Endothelial cell of umbilical vein (primary cell): ENCODE measurements at places on chromosomes 6 and 20. TPM values are rescaled to one million over a fixed set of nuclear protein-coding genes. Genes with fewer than 3 reads are reported as not detected.

The ANGPT4 gene
- polyA plus RNA-seq, result not detected in 2 replicates

The SCAF8 gene
- 11.7 TPM in 2 replicates for polyA plus RNA-seq

The ZNF311 gene
- 0.26 and 0.33 TPM in 2 replicates for polyA plus RNA-seq

The C6orf118 gene
- not detected in 2 replicates for polyA plus RNA-seq

The COL21A1 gene
- polyA plus RNA-seq, result 0.11 and 0.22 TPM in 2 replicates

The TTI1 gene
- polyA plus RNA-seq, result 13.2 and 13.5 TPM in 2 replicates

The SNRNP48 gene
- polyA plus RNA-seq, result 3.5 and 4.2 TPM in 2 replicates

The B4GALT5 gene
- 51.0 and 54.4 TPM in 2 replicates for polyA plus RNA-seq

DNA sequence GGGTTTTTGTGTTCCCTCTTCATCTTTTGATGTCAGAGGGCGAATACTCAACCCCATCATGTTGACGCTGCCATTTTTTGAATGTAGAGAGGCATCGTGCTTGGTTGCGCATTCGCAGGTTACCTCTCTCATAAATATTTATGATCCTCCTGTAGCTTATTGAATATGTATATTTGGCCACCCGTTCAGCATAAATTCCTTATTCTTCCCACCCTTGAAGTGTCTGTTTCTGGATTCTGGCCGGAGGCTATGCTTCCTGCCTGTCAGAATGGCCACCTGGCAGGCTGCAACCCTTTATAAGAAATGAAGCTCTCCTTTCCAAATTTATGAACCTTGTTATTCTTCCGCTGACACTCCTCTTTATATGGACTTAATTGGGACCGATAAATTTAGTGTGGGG, 40.9 kb downstream of the FAM50B start:
- H3K4me3 ChIP-seq, result no peak overlapping the region
- no peaks in the 10 kb centered on the region for H3K36me3 ChIP-seq
- H3K27me3 ChIP-seq, result no peaks in the 10 kb centered on the region
- H3K27ac ChIP-seq, result no peak overlapping the region
- no peak for DNase-seq

- no peak overlapping the region for H3K27ac ChIP-seq
- no peaks in the 10 kb centered on the region for H3K36me3 ChIP-seq
- H3K27me3 ChIP-seq, result peaks cover 12% of the 10 kb centered on the region
- no peak overlapping the region for H3K4me3 ChIP-seq
- H3K4me1 ChIP-seq, result no peaks in the 10 kb centered on the region
Measured at GRCh38 chr20:4737857-4738627, 16.3 kb downstream of the PRND start.

- H3K27ac ChIP-seq, result peak overlapping the region; percentile 64
- H3K36me3 ChIP-seq, result no peaks in the 10 kb centered on the region
- peak; percentile 44 for DNase-seq
- H3K27me3 ChIP-seq, result no peaks in the 10 kb centered on the region
Measured at GRCh38 chr20:31842471-31843157, 2.8 kb downstream of the FOXS1 start.

DNA sequence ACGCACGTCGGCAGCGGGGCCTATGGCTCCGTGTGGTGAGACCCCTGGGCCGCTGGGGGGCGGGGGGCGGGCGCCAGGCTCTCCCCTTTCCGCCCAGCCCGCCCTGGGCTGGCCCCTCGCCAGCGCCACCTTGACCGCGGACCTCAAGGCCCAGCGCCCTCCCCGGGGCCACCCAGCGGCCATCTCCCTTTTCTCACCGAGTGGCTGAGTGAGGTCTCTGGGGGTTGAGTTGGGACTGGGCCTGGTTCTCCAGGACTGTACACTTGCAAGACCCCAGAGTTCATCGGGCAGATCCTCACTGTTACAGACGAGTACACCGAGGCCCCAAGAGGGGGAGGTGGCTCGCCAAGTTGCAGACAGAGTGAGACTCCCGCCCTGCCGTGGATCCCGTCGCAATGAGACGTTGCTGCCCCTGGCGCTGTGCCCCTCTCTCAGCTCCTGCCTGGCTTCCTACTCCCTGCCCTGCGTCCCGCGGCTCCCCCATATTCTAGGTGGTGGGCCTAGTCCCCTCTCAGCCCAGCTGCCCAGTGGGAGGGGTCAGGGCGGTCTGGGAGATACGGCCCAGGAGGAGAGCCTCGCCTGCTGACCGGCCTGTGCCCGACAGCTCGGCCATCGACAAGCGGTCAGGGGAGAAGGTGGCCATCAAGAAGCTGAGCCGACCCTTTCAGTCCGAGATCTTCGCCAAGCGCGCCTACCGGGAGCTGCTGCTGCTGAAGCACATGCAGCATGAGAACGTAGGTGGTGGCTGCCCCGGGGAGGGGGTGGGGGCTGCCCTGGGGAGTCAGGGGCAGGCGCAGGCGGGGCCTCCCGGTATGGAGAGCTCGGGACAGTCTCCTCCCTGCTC, 576 bp downstream of the MAPK13 start:
- no peak for DNase-seq
- H3K36me3 ChIP-seq, result no peaks in the 10 kb centered on the region
- H3K4me3 ChIP-seq, result no peak overlapping the region
- H3K27me3 ChIP-seq, result no peaks in the 10 kb centered on the region
- peaks cover 53% of the 10 kb centered on the region for H3K4me1 ChIP-seq

GRCh38 chr6:156013155-156013554, 557.5 kb upstream of the NOX3 start:
- no peaks in the 10 kb centered on the region for H3K4me1 ChIP-seq
- no peak overlapping the region for H3K4me3 ChIP-seq
- DNase-seq, result peak; percentile 50
- no peaks in the 10 kb centered on the region for H3K27me3 ChIP-seq
- H3K36me3 ChIP-seq, result no peaks in the 10 kb centered on the region

DNA sequence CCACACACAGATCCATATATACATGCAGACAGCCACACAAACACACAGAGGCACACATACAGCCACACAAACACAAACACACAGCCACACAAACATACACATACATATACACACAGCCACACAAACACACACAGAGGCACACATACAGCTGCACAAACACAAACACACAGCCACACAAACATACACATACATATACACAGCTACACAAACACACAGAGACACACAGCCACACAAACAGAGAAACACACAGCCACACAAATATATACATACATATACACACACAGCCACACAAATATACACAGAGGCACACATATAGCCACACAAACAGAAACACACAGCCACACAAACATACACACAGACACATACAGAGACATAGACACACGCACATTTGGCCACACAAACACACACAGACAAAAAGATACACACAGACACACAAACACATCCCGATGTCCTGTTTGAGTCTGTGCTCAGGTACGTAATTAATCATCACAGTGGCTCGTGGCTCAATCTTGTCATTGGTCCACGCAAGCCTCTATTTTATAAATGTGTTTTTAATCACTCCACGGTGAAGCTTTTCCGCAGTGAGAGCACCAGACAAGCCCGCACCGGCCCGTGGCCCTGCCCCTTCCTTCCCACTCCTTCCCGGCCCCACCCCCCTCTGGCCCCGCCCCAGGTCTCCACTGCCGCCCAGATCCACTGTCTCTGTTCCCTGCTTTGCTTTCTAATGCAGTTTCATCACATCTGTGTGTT, 135.3 kb downstream of the CDH4 start:
- no peak for DNase-seq
- no peaks in the 10 kb centered on the region for H3K4me1 ChIP-seq
- no peak overlapping the region for H3K4me3 ChIP-seq
- H3K27ac ChIP-seq, result no peak overlapping the region

- H3K36me3 ChIP-seq, result no peaks in the 10 kb centered on the region
- H3K27me3 ChIP-seq, result peaks cover 6% of the 10 kb centered on the region
- H3K27ac ChIP-seq, result no peak overlapping the region
- no peaks in the 10 kb centered on the region for H3K4me1 ChIP-seq
- H3K4me3 ChIP-seq, result no peak overlapping the region
- DNase-seq, result no peak
Measured at GRCh38 chr6:90100059-90100665, 196.5 kb downstream of the BACH2 start.

DNA sequence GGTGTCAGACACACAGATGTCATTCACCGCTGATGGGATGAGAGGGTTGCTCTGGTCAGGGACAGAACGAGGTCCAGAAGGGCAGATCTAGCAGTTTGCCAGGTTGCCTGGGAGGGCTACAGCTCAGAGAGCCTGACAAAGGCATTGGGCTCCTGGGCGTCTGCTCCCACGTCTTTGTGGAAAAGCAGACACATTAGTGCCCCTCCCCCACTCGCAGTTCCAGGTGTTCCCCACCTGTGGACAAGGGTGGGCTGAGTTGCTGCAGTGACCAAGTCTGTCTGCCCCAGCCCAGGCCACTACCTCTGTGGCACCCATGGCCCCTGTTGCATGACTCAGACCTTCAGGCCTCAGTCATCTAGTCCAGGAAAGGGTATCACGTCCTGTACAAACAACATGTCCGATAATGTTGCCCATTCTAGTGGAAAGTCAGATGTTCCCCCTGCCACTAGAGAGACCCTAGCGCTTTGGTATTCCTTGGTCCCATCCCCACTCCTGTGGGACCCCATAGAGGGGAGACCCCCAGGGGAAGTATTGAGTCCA, 37.4 kb downstream of the WRNIP1 start:
- peak; percentile 50 for DNase-seq
- H3K4me3 ChIP-seq, result no peak overlapping the region
- no peaks in the 10 kb centered on the region for H3K36me3 ChIP-seq
- no peaks in the 10 kb centered on the region for H3K27me3 ChIP-seq
- H3K4me1 ChIP-seq, result peaks cover 33% of the 10 kb centered on the region
- no peak overlapping the region for H3K27ac ChIP-seq

DNA sequence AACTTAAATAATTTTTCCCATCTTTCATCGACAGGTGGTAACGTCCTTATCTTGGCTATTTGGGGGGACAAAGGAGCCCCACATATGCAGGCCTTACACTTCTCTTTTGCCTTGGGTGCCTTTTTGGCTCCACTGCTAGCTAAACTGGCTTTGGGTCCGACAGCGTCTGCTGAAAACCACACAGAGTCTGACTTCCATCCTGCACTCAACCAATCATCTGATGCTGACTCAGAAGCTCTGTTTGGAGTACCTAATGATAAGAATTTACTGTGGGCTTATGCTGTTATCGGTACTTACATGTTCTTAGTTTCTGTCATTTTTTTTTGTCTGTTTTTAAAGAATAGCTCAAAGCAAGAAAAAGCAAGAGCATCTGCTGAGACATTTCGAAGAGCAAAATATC, 178.5 kb downstream of the SLC16A10 start:
- H3K27me3 ChIP-seq, result no peaks in the 10 kb centered on the region
- no peak overlapping the region for H3K27ac ChIP-seq
- no peak overlapping the region for H3K4me3 ChIP-seq
- H3K36me3 ChIP-seq, result peaks cover 11% of the 10 kb centered on the region
- peaks cover 3% of the 10 kb centered on the region for H3K4me1 ChIP-seq

GRCh38 chr6:44869321-44869897, 458.7 kb upstream of the RUNX2 start:
- H3K4me3 ChIP-seq, result no peak overlapping the region
- no peak for DNase-seq
- no peak overlapping the region for H3K27ac ChIP-seq
- no peaks in the 10 kb centered on the region for H3K4me1 ChIP-seq
- no peaks in the 10 kb centered on the region for H3K27me3 ChIP-seq

GRCh38 chr6:26158581-26159356, 71.5 kb downstream of the HFE start:
- H3K27me3 ChIP-seq, result no peaks in the 10 kb centered on the region
- H3K4me3 ChIP-seq, result peak overlapping the region; percentile 89
- H3K4me1 ChIP-seq, result peaks cover 8% of the 10 kb centered on the region
- peak overlapping the region; percentile 46 for H3K27ac ChIP-seq

DNA sequence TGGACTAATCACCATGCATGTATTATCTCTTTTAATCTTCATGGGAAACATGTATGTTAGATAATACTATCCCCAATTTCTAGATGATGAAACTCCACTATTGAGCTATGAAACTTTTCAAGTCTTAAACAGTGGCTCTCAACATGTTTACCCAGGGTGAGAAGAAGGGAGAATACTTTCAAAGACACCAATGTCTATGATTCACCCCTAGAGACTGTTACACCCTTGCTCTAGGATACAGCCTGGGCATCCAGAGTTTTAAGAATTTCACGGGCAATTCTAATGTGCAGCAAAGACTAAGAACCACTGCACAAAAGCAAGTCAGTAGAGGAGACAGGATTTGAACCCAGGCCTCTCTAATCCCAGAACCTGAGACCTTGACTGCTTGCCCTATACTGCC, 47.8 kb downstream of the GFOD1 start:
- no peaks in the 10 kb centered on the region for H3K4me1 ChIP-seq
- no peaks in the 10 kb centered on the region for H3K36me3 ChIP-seq
- no peak for DNase-seq
- no peak overlapping the region for H3K4me3 ChIP-seq
- no peaks in the 10 kb centered on the region for H3K27me3 ChIP-seq

DNA sequence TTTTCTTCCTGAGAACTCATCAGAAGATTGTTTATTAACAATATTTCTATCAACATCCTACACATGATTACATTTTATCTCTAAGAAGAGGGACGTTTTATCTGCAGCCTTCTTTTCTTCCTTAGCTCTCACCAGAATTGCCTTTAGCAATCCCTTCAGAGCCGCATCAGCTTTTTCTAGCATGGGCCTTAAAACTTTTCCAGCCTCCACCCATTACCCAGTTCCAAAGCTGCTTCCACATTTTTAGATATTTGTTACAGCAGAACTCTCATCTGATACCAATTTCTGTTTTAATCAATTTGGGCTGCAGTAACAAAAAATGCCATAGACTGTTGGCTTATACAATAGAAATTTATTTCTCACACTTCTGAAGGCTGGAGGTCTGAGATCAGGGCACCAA, 281.5 kb downstream of the THBS2 start:
- DNase-seq, result no peak
- H3K27me3 ChIP-seq, result no peaks in the 10 kb centered on the region
- H3K4me1 ChIP-seq, result no peaks in the 10 kb centered on the region
- no peaks in the 10 kb centered on the region for H3K36me3 ChIP-seq
- no peak overlapping the region for H3K4me3 ChIP-seq

DNA sequence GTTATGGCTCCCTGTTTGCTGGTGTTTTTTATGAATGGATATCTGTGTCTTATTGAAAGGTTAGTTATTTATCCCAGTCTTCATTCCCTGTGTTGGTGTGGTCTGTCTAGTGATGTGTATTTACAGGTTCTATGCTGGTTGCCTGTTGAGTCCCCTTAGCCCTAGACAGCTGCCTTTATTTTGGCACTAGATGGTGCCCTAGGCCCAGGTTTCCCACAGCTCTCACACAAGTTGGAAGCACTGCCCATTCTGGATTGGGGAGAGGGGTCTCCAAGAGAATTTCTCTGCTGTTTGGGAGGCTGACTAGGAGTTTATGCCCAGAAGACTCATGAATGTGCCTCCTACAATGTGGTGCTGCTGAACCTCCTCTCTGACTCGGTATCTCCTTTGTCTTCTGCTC, 12.4 kb downstream of the GRM1 start:
- H3K27ac ChIP-seq, result no peak overlapping the region
- peak; percentile 40 for DNase-seq
- H3K27me3 ChIP-seq, result no peaks in the 10 kb centered on the region
- H3K36me3 ChIP-seq, result no peaks in the 10 kb centered on the region
- no peak overlapping the region for H3K4me3 ChIP-seq

DNA sequence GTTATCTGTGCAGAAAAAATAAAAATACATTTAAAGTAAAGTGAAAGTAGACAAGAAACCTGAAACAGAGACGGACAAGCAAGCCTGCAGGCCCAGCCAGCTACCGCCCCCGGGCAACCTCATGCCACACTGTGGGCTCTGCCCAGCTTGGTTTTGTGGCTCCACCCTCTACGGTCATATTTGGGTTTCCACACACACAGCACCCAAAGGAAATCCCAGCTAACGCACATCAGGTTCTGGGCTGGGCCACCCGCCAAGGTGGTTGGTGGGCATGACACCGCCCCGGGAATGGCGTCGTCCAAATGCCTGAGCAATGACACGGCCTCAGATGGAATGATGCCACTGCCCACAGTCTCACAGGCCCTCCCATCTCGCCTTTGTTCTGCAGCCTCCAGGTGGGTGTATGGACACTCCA, 22.9 kb downstream of the FAM110A start:
- no peak overlapping the region for H3K27ac ChIP-seq
- no peaks in the 10 kb centered on the region for H3K4me1 ChIP-seq
- DNase-seq, result no peak
- H3K27me3 ChIP-seq, result no peaks in the 10 kb centered on the region
- H3K36me3 ChIP-seq, result no peaks in the 10 kb centered on the region
